ENCODE measurements at places on chromosomes 3 and 15.

DNA sequence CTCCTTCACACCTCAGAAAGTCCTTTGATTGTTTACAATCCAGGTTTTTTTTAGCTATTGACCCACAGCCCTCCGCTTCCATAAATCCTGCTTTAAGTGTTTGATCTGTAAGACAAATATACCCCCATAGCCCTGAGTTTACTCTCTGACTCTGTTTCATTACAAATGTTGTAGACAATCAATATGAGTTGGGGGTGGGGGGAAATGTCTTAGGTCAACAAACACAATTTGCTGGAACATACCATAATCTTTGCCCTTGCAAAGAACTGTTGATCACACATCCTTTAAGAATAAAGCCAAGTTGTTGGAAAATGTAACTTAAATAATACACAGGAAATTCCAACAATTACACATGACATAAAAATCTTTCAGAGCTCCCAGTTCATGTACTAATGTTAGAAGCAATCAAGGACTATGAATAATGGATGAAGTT, 301.8 kb upstream of the SEMA6D start:
- DNase-seq, result no peak

- DNase-seq, result no peak
Measured at GRCh38 chr3:194306771-194307640, 44.1 kb downstream of the CPN2 start.

GRCh38 chr3:48084929-48085328, 68.7 kb upstream of the MAP4 start:
- no peak for DNase-seq

DNA sequence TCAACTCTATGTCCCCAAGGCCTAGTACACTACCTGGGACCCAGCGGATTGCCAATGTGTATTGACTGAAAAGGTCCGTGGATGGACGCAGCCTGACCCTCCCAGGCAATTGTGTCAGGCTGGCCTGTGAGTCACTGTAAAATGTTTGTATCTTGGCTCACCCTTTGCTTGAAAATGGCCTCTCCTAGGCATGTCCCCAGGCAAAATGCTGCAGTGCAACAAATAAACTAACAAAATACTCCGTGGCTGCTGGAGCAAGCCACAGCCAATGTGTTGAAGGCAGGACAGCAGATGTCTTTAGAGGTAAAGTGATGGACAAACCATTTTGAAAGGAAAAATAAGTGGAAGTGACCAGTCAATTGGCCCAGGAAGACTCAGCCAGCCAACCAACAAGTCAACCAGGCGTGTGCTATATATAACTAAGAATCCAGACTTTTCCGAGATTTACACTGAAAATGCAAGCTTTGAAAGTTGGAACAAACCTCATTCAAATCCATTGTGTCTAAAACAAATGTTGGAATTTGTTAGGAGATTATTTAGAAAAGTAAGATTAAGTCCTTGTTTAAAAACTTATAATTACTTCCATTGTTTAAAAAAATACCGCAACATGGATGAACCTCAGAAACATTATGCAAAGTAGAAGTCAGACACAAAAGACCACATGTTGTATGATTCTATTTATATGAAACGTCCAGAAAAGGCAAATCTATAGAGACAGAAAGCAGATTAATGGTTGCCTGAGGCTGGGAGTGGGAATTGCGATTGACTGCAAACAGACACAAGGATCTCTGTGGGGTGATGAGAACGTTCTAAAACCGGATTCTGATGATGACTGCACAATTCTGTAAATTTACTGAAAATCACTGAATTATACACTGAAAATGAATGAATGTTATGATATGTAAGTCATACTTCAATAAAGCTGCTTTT, 191.2 kb downstream of the TLE3 start:
- DNase-seq, result no peak

DNA sequence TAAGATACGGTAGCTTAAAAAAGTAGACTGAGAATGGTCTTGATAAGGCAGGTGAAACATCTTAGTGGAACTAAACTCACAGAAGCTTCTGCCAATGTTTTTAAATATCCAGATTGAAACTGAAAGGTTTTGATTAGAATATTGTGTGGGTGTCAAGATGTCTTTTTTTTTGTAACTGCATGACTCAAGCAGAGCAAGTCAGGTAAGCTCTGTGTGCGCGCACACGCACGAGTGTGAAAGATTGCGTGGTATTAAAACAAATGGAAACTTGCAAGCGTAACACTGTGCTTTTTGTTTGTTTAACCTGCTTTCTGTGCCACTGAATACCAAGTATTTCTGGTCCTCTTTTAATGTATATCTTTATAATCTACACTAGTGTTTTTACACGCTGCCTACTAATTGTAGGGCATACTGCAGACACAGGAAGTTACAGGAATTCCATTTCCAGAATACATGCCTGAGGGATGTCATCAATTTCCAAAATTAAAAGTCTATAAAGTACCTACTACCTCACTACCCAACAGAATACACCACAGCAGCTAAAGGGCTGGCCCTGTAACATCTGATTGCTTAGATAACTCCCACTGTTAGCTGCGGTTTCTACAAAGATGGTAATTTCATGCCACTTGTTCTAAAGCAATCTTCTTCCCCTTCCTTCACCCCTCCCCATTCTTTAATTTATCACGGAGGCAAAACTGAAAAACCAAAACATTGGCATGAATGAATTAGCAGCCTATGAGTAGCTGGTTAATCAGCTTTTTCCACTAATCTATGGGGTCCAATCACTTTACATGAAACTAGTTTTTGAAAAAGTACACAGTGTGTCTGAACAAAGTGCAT, 472.8 kb downstream of the SHQ1 start:
- DNase-seq, result no peak

GRCh38 chr3:12503126-12503957, 19.1 kb downstream of the TSEN2 start:
- no peak for DNase-seq

DNA sequence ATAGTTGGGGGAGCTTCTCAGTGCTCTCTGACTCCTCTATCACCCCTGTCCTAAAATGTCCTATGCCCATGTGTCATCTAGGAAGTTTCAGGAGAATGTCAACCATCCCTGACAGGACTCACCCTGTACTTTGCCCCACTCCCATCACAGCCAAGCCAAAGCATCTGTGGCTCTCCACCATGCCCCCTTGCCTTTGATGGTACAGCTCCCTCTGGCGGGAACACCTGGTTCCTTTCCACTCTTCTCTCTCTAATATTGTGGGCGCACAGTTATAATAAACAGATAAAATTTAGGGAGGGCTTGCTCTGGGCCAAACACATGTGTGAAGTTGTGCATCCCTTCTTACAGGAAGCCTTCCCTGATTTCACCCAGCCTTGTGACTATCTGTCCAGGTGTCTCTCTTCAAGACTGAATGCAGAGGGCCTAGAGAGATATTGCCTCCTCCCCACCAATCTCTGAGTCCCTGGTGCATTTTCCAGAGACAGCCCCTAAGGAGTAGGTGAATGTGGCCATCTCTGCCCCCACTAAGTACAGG, 62.8 kb downstream of the ISG20 start:
- no peak for DNase-seq

- no peak for DNase-seq
Measured at GRCh38 chr15:66909381-66909890, 156.0 kb upstream of the SMAD3 start.

DNA sequence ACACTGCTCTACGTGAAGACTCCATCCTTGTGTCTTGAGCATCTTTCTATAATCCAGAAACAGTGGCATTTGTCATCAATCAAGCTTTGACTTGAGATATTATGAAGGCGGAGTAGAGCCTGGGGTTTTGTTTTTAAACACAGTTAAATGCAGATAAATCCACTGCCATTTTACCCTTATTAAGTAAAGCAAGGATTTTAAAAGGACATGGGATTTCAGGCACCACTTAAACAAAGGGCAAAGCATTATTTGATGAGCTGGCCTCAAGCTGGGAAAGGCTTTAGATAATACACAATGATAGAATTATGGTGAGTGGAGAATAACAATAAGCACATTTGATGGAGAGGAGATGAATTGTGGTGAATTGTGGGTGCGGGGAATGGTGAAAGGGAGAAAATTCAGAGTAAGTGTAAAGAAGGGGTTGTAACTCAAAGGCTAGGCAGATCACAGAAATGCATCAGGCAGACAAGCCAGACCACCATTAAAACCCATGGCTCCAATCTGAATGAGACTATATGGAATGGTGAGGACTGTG, 54.9 kb upstream of the GLCE start:
- no peak for DNase-seq

- no peak for DNase-seq
Measured at GRCh38 chr3:8972639-8973038, 9.4 kb upstream of the RAD18 start.

DNA sequence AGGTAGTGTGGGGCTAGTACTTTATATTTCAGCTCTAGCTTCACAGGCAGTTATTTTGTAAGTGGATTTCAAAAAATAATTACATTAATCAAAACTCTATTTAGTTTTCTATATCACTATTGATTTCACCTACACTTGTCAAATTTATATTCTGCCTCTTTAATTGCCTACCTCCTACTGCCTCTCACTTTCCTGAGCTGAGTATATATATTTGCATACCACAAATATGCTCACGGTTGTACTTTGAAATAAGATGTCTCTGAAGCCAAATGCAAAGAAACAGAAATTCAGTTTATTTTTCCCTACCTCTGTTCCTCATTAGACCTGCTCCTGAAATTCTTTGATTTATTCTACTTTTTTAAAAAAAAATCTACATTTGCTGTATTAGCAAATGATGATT, 309.3 kb upstream of the TGFBR2 start:
- DNase-seq, result no peak

DNA sequence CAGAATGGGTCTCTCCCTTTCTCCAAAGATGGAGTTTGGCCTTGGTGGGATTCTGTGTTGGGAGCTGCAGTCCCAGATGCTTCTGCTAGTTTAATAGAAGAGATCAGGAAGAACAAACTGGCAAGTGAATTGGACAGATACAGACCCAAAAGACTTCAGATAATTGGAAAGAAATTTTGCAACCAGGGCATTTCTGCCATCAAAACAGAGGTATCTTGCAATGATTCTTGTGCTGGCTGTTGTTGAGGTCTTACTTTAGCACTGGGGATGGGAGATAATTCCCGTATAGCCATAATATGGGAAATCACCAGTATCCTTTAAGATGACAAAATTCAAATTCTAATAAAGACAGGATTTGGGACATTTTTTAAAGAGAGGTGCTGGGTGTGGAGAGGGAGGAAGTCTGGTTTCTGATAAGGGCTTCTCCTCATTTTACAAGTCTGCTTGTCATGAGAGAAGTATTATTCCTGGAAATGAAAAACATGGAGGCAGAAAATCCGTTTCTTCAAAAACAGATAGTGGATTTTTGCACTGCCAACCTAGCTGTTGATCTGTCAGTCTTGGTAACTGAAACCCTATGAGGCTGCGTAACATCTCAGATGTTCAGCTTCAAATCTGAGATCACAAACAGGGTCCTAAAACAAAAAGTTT, 40.1 kb downstream of the FNDC3B start:
- no peak for DNase-seq

DNA sequence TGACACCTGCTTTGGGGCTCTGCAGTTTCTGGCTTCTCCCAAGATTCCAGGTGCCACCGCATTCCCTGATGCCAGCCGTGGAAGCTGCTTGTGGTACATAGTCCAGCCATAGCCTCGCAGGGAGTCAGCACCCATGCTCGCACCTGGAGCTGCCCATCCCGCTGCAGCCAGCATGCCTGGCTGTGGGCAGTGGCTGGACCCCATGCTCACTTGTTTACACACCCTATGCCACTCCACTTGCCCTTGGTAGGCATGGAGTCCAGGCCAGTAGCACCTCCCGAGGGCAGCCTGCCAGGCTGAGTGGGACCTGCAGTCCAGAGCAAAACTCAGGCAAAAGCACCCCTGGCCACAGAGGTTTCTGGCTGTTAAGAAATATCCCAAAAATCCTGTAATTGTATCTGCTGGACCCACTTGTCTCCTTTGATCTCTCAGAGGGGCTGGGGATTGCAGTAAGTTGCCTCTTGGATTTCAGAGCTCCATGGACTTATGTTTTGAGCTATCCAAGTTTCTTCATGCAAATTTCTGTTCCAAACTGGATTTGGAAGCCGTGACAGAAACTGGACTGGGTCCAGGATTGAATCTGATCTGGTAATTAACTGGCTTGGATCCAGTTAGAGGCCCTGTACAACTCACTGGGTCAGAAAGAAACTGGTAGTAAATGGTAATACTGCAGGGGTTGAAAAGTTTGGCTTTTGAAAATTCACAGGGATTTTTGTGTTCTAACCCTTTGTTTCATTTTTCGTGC, 149.3 kb downstream of the FMN1 start:
- DNase-seq, result no peak

- DNase-seq, result no peak
Measured at GRCh38 chr3:59424268-59425010, 374.6 kb upstream of the CFAP20DC start.

- no peak for DNase-seq
Measured at GRCh38 chr3:62577153-62577552, 203.8 kb upstream of the FEZF2 start.

- no peak for DNase-seq
Measured at GRCh38 chr3:161395115-161396012, 24.0 kb upstream of the SPTSSB start.

GRCh38 chr3:33041909-33042308, 55.0 kb downstream of the GLB1 start:
- DNase-seq, result no peak

DNA sequence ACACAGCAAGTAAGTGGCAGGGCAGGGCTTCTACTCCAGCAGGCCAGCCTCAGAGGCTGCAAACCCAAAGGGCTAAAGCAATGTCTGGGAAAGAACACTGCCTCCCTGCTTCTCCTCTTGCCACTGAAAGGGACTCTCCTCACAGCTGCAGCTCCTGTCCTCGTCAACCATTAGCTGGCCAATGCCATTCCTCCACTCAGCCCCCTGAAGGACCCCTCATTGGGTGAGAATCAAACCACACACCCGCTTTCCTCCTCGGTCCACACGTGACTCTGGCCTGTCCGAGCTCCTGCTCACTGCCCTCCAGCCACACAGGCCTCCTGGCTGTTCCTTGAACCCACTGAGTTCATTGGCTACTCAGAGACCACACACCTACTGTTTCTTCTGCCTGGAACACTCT, 253.7 kb upstream of the TLE3 start:
- no peak for DNase-seq

GRCh38 chr3:127266186-127266585, 21.7 kb downstream of the PRR20G start:
- DNase-seq, result no peak

GRCh38 chr3:194278186-194278845, 72.8 kb downstream of the CPN2 start:
- DNase-seq, result no peak

DNA sequence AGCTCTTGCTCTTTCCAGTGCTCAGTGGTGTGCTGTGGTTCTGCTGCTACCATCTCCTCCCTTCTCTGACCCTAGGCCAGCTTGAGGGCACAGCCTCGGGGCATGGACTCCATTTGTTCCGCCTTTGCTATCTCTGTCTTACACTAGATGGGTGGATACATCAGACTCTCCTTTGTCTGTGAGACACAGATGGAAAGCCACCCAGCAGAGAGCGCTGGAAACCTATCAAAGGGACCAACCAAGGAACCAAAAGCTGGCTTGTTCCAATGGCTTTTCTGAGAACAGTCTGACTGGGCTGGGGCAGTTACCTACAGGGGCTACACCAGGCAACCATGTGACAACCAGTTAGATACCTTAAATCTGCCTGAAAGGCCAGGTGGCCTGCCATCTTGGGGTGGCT, 63.8 kb downstream of the NPTN start:
- DNase-seq, result no peak

GRCh38 chr3:136110481-136110880, 85.7 kb downstream of the MSL2 start:
- no peak for DNase-seq

- DNase-seq, result no peak
Measured at GRCh38 chr15:68427963-68428362, 4.0 kb downstream of the ITGA11 start.

- DNase-seq, result no peak
Measured at GRCh38 chr3:157807280-157807679, 298.9 kb downstream of the SHOX2 start.
